ENCODE measurements at places on chromosomes 12 and 14. TPM values are rescaled to one million over a fixed set of nuclear protein-coding genes. Genes with fewer than 3 reads are reported as not detected.

DNA sequence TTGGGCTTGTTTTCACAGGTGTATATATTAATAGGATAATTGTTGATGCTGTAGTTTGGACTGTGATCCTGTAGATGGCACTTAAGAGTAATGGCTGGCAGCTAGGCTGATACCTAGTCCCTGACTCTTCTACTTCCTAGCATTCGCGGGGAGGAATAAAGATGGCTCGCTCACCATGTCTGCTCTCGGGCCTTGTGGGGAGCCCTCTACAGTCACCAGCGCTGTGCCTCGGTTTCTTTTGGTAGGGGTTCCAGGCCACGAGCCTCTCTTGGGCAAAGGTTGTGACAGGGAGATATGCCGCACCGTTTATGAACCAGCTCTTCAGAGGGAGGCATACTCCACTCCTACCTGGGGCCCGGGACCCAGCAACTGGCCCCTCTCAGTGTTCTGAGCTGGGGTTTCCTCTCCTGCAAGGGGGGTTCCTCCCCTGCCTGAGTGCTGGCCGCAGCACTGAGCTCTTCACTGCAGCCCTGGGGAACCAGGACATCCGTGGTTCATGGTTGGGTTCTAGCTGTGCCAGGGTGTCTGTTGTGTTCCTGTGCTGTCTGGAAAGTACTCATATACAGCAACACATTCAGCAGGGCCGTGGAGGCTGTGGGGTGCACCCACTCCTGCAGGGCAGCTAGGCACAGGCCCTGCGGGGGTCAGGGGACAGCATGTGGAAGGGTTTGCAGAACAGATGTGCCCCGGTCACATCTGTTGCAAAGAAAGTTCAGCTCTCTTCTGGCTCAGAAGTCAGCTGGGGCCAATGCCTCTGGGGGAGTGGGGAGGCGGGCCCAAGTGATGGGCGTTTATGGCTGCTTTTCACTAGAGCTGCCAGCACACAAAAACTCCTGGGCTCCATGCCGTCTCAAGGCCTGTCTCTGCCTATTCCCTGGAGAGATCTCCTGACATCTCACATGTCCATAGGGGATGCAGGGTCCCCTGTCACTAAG is 147.9 kb downstream of the PPFIA2 start:
- DNase-seq, result no peak

GRCh38 chr14:40058901-40059897 is 627.0 kb upstream of the FBXO33 start:
- no peak for DNase-seq

- no peak for DNase-seq
Measured at GRCh38 chr14:88683119-88683518, 109.6 kb downstream of the EML5 start.

- DNase-seq, result no peak
Measured at GRCh38 chr14:32593290-32593942, 264.3 kb downstream of the AKAP6 start.

DNA sequence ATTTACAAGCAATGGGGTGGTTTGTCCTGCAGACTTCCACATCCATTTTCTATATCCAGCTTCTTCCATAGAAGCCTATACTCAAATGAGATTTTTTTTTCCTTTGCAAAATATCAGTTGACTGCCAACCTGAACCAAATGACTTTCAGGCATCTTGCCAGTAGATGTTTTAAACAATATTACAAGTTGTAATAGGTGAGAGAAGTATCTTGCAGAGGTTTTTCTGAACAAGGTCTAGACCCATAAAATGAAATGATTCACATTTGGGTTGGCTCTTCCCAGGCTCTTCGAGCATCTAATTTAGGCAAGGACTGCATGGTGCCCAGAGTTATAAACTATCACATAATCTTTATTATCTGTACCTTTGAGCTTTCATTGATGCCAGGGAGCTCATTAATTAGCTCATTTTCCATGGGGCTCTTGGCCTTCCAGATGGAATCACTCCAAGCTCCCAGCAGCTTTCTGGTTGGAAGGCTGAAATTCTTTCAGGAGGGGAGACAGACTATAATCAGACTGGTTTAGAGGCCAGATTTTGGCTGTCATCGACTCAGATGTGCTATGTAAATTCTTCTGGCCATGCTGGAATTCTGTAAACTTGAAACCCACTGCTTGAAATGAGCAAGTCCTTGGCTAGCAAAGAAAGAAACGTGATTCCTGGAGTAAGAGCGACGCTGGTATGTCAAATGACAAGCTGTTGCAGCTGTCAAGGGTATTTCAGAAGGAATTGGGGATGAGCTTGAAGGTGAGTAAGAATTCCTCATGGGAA is 32.2 kb upstream of the DICER1 start:
- no peak for DNase-seq

KCNK13 gene
- total RNA-seq, result not detected

DNA sequence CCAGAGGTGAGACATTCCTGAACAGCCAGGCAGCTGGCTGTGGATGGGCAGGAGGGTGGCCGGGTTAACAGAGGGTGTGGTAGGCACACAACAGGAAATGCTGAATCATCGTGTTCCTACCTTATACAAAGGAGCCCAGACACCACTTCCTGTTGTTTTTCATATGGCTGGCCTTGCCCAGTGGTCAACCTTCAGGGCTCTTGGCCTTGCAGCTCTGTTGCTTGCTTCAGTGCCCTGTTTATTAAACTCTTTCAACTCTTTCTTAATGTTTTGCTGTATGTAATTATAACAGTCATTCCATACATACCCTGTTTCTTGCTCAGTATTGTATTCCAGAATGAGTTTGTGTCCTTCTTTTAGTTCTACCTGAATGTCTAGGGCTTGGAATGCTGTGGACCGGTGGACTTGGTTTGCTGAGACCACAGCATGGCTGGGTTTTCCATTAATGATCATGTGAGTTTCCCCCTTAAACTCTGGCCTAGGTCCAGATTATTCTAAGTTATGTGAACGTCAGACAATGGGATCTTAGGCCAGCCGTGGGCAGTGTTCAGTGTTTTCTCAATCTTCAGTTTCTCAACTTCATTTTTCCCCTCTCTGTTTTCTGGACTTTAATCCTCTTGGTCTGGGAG is 11.9 kb downstream of the CFAP54 start:
- DNase-seq, result peak; percentile 33

DNA sequence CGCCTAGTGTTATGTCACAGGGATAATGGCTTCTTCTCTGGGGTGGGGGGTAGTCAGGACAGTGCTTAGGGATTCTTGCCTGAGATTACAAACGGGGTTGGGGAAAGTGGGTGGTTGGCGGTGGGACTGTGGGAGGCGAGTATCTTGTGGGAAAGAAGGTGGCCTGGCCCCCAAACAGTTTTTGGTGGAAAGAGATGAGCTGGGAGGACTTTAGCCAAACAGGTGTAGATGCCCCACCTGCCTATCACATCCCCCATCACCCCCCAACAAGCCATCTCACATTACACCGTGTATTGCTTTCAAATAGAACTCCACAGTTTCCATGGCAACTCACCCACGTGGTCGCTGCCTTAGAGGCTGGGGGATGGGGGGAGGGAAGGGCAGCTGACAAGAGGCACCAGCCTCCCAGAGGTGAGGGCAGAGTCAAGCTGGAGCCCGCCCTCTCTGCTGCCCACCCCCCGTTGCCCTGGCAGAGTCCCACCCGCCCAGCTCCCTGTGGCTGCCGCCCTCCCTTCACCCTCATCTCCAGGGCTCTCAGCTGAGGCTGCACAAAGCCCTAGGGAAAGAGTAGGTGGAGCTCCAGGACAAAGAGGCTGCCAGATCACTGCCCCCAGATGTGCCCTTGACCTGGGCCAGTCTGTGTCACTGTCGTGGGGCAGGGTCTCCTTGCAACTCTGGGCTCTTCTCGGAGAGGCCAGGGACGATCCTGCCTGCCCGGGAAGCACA is 98.3 kb downstream of the LRRC74A start:
- DNase-seq, result no peak

SPIC gene
- total RNA-seq, result not detected

- no peak for DNase-seq
Measured at GRCh38 chr12:49583366-49584094, 15.6 kb upstream of the MCRS1 start.

LYSET gene
- 14.1 TPM for total RNA-seq

DNA sequence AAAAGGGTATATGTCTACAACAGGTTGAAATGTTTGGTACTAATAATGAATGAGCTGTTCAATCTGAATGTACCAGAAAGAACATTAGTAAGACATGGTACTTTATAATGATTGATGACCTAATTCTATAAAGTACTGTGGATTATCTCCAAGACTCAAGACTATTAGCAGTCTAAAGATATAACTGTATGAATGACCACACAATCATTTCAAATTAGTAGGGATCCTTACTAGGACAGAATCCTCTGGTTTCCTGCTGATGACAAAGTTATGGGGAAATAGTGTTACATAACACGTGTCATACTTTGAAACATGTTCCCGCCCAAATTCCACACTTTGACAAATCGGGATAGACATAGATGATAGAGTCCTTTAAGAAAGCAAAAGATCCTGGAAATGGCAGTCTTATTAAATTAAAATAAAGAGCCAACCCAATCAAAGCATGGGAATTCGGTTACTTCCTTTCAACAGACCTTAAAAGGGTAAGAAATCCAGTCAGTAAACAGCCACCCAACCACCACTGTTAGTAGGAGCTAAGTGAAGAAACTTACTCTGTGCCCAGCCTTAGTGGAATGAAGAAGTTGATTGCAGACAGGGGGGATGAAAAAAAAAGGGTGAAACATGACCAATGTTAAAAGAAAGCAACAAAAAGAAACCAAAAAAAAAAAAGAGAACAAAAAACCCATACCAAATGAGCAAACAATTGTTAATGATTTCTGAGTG is 2.8 kb downstream of the VPS29 start:
- no peak for DNase-seq

DNA sequence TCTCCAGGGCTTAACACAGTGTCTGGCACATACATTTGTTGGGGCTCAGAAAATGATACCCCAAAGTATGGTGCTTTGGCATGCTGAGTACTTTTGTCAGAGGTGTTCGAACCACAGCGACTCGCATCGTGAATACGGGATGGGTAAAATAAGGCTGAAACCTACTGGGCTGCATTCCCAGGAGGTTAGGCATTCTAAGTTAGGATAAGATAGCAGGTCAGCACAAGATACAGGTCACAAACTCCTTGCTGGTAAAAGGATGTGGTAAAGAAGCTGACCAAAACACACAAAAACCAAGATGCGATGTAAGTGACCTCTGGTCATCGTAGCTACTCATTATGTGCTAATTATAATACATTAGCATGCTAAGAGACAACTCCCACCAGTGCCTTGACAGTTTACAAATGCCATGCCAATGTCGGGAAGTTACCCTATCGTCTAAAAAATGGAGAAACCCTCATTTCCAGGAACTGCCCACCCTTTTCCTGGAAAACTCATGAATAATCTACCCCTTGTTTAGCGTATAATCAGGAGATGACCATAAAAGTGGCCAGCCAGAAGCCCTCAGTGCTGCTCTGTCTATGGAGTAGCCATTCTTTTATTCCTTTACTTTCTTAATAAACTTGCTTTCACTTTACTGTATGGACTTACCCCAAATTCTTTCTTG is 3.3 kb upstream of the AEBP2 start:
- no peak for DNase-seq

ADCY6 gene
- 0.78 TPM for total RNA-seq
